GM23338 (cell line): ENCODE measurements at places on chromosomes 4 and X. TPM values are rescaled to one million over a fixed set of nuclear protein-coding genes. Genes with fewer than 3 reads are reported as not detected.

GRCh38 chr4:1866189-1866661 is 5.0 kb upstream of the NSD2 start:
- no peak for DNase-seq

DNA sequence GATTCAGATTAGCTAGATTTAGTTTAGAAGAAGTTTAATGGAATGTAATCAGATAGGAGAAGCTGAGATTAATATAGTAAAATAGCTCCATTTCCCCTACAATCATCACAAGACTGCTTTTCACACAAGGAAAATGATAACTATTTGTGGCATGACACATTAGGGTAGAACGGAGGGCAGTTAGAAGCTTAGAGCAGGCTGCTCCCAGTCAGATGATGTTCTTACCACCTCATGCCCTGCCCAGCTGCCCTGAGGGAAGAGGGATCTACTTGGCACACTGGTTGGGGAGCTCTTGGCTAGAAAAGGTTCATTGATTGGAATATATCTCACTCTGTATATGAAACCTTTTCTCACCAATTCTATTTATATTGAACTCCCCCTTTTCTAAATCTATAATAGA is 180.7 kb upstream of the IL15 start:
- DNase-seq = no peak

The EVC2 gene
- total RNA-seq = 6.8 and 11.5 TPM in 2 replicates

DNA sequence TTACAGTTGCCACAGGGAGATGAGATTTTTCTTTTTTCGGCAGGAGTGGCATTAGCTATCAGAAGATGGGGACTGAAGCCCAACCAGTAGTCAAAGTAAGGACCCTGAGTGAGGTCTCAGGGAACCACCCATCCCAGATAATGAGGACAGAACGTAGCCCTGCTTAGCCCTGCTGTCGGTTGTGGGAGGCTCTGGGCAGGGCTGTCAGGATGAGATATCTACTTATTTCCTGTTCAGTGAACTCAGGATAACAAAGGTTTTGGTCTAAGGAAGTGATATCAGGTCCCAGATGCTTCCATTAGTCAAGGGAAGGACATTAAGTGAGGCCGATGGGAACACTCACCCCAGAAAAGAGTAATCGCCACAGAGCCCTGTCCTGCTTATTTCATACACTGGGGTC is 2.3 kb downstream of the MAGEB16 start:
- no peak for DNase-seq

The GIMD1 gene
- not detected in 2 replicates for total RNA-seq

DNA sequence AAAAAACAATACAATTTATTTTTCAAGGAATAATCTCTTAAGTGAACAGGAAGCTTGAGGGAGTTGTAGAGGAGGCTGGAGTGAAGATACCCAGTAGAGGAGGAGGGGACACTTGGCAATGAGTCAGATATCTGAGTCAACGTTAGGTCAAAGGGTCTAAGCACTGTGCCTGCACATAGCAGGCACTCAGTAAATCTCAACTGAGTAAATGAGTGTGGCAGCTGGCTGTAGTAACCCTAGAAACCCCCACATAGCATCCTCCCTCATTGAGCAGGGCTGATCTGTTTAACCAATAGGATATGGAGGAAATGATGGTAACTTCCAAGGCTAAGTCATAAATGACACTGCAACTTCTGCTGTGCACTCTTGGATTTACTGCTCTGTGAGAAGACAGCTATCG is 186.0 kb upstream of the FAM241A start:
- DNase-seq = no peak

- DNase-seq = peak; percentile 61
These were observed 2.5 kb upstream of the CCDC149 start for GRCh38 chr4:24915121-24915922.

- DNase-seq = no peak
These were observed 109.9 kb upstream of the SORBS2 start for GRCh38 chr4:185921583-185922555.

The G3BP2 gene
- total RNA-seq = 411 and 435 TPM in 2 replicates

DNA sequence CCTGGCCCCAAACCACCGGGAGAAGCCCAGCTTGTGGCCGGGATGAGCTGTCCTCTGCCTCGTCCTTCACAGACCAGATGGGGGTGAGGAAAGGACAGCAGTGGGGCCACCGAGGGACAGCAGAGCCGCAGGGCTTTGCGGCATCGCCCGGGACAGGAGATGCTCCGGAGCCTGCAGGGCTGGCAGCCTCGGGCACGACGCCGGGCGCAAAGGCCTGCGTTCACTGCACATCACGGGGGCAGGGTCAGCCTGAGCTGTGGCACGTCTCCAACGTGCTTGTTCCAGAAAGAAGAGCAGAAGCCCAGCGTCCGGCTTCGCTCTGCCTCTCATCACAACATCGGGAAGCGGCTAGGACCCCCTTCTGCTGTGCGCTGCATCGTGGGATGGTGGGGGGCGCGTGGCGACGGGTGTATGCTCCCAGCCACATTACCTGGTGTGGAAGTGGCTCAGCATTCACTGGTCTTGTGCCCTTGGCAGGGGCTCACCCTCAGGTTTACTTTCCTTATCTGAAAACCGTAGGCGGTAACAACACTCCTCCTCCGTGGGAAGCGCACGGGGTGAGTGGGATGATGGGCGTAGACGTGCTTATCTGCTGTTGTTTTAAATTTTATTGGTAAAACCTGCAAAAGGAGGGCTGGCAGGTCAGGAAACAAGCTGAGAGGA is 7.4 kb downstream of the TADA2B start:
- no peak for DNase-seq

The ZFP42 gene
- 111 and 124 TPM in 2 replicates for total RNA-seq

DNA sequence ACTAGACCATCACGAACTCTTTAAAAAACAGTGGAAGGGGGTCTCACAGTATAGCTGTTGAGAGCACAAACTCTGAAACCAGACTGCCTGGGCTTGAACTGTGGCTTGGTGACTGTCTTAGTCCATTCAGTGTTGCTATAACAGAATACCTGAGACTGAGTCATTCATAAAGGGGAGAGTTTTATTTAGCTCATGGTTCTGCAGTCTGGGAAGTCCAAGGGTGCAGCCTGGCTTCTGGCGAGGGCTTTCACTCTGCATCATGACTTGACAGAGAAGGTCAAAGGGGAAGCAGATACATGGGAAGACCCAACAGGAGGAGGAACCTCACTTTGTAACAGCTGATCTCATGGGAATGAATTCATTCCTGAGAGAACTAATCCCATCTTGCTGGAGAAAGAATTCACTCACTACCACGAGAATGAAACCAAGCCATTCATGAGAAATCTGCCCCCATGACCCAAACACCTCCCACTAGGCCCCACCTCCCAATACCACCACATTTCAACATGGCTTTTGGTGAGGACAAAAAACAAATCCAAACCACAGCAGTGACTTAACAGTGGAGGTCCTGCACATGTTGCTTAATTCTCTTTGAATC is 116.7 kb upstream of the STOX2 start:
- no peak for DNase-seq

GRCh38 chr4:24130637-24131036 is 240.8 kb upstream of the PPARGC1A start:
- no peak for DNase-seq

The TMEM131L gene
- 32.2 and 35.0 TPM in 2 replicates for total RNA-seq

DNA sequence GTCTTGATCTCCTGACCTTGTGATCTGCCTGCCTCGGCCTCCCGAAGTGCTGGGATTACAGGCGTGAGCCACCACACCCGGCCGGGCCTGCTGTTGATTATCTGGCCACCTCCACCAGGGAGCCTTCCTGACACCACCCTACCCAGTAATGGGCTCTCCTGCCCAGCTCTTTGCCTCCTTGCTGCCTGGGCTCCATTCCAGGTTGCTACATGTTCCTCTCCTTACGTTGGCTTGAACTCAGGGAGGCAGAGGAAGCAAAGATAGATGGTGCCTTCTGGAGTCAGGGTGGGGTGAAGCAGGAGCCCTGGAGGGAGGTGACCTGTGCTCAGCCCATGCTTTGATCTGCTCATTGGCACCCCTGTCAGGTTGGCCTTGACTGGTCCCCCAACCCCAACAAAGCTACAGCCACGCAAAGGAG is 26.3 kb downstream of the FLNA start:
- DNase-seq = no peak

The TBC1D9 gene
- total RNA-seq = 0.56 and 0.66 TPM in 2 replicates

GRCh38 chrX:133847340-133847994 is 137.9 kb downstream of the GPC3 start:
- DNase-seq = no peak

The FGFBP2 gene
- 0.56 and 0.93 TPM in 2 replicates for total RNA-seq

The PABPC1L2B gene
- 0.19 TPM in 1 of 2 replicates, not detected in the other for total RNA-seq
